ENCODE measurements at places on chromosomes 5 and 9. TPM values are rescaled to one million over a fixed set of nuclear protein-coding genes. Genes with fewer than 3 reads are reported as not detected.
A peak's percentile ranks its signal among the peaks of the same experiment; 100 is the strongest.

DNA sequence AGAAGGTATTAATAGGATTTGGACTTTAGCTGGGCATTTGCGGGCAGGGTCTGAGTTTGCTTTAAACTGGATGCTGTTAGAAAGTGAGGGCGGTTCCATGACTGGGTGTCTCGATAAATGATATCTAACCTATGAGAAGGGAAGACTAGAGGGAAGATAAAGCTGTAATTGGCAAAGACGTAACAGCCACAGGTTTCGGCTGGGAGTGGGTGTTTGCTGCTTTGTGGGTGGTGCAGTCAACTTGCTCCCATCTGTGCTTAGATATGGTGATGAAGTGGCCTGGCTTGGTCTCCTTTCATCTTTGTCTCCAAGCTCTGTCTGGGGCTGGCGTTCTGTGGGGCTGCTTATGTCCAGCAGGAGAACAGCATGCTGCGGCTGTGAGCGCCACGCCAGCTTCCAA, 23.3 kb downstream of the OR2V1 start:
- DNase-seq = no peak

DNA sequence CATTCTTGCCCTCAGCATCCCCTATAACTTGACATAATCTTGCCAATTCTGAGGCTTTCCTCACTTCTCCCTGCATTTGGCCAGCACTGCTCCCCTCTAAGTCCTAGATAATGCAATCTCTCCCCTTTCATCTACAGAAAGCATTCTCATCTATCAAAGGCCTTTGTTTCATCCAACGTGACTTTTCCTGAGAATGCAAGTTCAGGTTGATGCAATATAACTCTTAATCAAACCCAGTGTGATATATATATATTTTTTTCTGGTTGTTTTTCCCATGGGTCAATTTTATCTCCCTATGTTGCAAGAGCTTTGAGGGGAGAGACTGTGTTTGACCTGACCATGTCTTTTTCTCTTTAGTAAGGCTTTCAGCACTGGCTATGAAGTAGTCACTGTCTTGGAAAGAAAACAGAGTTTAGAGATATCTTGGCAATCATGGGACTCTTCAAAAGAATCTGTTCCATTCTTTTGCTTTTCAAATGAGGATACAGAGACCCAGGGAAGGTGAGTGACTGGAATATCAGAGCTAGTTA, 268.6 kb downstream of the TRPM3 start:
- no peak for DNase-seq

GRCh38 chr5:125659316-125660023, 763.7 kb upstream of the GRAMD2B start:
- no peak for DNase-seq

DNA sequence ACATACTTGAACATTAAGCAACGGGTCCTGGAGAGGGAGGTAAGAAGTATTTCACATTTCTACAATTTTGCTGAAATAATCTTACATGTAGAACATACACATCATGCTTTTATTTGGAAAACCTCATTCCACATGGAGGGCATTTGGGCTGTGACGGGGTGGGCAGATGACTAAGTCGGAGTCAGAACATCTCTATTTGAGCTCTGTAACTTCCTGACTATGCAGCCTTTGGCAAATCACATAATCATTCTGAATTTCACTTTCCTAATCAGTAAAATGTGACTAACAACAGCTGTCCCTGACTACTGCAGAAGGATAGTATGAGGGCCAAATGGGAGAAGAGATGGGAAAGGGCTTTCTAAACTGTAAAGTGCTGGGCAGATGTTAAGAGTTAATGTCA, 17.1 kb upstream of the IL6ST start:
- DNase-seq = no peak

GRCh38 chr9:126933334-126933980, 18.9 kb downstream of the RALGPS1 start:
- no peak for DNase-seq

DNA sequence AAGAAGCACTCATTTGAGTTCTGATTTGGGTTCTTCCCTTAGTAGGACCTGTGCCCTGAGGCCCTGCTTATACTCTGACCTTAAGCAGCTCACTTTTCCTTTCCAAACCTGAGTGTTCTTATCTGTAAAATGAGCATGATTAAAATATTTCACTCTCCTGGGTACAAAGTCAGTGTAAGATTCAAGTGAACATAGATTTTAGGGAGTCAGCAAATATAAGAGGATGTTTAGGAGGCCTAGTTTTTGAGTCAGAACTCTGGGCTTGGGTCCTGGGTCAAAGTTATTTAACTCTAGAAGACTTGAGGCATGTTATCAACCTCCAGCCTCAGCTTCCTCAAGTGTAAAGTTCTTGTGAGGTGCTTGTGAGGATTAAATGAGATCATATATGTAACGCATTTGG, 8.7 kb upstream of the SPARC start:
- DNase-seq = no peak

- peak; percentile 33 for DNase-seq
These were observed 257.9 kb upstream of the ANKRD55 start for GRCh38 chr5:56490971-56491468.

GRCh38 chr5:91272858-91273257, 110.3 kb downstream of the ARRDC3 start:
- DNase-seq = no peak

- no peak for DNase-seq
These were observed 80.7 kb downstream of the LMX1B start for GRCh38 chr9:126694206-126695081.

DNA sequence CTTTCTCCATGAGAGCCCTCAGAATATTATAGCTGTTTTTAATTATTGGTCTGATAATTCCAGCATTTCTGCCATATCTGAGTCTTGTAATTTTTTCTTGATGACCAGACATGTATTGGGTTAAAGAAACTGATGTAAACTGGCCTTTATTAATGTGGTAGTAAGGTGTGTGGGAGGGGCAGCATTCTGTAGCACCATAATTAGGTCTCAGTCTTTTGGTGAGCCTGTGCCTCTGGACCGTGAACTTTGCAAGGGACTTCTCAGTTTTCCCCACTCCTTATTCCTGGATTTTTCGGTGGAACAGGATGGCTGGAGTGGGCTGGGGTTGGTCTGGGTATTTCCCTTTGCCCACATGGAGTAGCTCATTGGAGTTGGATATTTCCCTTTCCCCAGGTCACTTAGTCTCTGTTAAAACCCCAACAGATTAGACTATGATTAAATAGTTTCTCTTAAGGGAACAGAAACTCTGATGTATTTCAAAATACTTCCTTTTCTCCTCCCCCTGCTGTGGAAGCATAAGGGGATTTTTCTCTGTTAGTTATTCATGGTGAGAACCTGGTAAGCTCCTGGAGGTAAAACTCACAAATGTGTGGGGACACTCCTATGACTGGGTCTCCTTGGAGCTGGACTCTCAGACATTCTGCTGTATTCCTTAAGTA, 52.4 kb downstream of the FSD1L start:
- no peak for DNase-seq

GRCh38 chr5:140925806-140926442, at the start of gene PCDHAC1:
TSS of gene PCDHAC1 (plus strand) at chr5:140926299. CDS start at chr5:140926893, 594 bp downstream.
- peak; percentile 20 for DNase-seq

GRCh38 chr5:78821536-78822021, 163.5 kb downstream of the ARSB start:
- no peak for DNase-seq

DNA sequence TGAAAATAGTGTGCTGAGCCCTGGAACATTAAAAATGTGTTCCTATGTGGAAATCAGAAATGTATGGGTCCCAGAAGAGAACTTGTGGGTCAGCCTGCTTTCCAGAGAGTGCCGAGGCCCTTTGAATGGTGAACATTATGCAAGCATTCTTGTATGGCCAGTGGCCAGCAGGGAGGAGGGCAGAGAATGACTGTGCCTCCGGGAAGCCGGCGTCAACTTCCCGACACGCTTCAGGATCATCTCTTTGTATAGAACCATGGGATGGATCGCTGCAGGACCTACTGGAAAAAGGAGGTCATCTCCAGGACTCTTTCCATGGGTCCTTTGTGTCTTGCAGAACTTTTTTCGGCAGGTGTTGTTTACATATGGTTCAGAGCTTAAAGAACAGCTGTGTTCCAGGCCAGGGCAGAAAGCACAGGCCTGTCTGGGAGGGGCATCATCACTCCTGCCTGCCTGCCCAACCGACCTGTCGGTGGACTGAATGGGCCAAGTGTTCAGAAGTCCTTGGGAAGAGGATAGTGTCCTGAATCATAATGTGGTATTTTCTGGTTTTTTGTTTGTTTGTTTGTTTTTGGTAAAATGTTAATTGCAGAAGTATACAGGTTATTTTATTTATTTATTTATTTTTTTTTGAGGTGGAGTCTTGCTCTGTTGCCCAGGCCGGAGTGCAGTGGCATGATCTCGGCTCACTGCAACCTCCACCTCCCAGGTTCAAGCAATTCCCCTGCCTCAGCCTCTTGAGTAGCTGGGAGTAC, 9.0 kb downstream of the PRRC2B start:
- DNase-seq = peak; percentile 83

DNA sequence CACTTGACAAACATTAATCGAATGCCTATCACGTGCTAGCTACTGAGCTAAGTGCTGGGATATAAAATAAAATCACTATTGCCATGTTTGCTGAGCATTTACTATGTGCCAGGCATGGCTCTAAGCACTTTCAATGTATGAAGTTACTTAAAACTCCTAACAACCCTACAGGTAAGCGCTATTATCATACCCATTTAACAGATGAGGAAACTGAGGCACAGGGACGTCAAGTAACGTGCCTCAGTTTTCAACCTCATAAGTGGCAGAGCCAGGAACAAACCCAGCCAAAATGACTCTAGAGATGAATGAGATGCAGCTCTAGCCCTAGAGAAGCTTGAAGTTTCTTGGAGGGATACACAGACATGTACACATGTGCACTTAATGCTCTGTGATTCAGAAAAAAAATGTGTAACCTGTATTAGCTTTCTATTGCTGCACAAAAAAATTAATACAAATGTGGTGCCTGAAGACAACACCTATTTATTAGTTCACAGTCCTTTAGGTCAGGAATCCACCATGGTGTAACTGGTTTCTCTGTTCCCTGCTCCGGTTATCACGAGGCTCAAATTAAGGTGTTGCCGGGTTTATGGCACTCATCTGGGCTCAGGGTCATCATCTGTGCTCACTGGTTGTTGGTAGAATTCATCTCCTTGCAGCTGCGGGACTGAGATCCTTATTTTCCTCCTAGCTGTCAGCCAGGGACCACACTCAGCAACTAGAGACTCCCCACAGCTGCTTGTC, 33.7 kb downstream of the TTLL11 start:
- DNase-seq = no peak

- no peak for DNase-seq
These were observed 194.8 kb downstream of the TARS1 start for GRCh38 chr5:33635582-33635981.

DNA sequence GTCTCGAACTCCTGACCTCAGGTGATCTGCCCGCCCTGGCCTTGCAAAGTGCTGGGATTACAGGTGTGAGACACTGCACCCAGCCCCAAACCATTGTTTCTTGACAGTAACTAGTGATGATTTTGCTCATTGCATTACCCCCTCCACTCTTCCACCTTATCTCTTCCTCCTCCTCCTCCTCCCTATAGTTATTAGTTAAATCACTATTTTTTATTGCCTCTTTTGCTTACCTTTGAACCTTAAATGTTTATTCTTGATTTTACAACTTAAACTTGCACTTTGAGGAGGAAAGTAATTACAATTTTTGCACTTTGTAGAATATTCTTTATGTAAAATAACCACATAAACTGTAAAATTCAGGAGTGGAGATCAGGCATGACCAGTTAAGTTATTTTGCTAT, 35.7 kb downstream of the RASGRF2 start:
- DNase-seq = no peak

WDR38 gene
- total RNA-seq = not detected

ROR2 gene
- total RNA-seq = 21.5 TPM

SLC23A1 gene
- total RNA-seq = 17.0 TPM

F2RL2 gene
- 1.9 TPM for total RNA-seq

SLC25A46 gene
- total RNA-seq = 46.1 TPM

MED22 gene
- 28.7 TPM for total RNA-seq

PIP5KL1 gene
- 4.9 TPM for total RNA-seq

ABCA2 gene
- 298 TPM for total RNA-seq

SLC25A2 gene
- not detected for total RNA-seq

PLAC8L1 gene
- not detected for total RNA-seq
